ENCODE measurements at places on chromosomes 16 and 17.
A peak's percentile ranks its signal among the peaks of the same experiment; 100 is the strongest.

DNA sequence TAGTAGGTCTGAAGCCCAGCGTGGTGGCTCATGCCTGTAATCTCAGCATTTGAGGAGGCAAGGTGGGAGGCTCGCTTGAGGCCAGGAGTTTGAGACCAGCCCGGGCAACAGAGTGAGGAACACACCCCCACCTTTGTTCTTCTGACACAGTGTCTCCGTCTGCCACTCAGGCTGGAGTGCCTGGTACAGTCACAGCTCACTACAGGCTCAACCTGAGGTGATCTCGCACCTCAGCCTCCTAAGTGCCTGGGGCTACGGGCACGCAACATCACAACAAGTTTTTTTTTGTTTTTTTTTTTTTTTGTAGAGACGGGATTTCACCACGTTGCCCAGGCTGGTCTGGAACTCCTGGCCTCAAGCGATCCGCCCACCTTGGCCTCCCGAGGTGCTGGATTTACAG is 6.7 kb upstream of the TLCD3A start:
- no peak for DNase-seq

- no peak for DNase-seq
These were observed 122.9 kb upstream of the ELAC2 start for GRCh38 chr17:13140750-13141149.

DNA sequence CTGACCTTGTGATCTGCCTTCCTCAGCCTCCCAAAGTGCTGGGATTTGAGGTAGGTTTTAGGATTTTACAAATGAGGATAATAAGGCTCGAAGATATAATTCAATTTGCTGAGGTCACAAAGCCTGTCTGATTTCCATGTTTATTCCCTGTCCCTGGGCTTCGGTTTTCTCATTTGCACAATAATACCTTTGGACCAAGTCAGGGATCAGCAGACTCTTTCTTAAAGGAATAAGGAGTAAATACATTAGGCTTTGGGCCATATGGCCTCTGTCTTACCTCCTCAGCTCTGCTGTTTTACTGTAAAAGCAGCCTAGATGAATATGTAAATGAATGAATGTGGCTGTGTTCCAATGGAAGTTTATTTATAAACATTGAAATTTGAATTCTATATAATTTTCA is 442.8 kb downstream of the HS3ST4 start:
- DNase-seq: no peak

GRCh38 chr16:12907670-12908233 is 6.4 kb downstream of the SHISA9 start:
- DNase-seq: no peak

DNA sequence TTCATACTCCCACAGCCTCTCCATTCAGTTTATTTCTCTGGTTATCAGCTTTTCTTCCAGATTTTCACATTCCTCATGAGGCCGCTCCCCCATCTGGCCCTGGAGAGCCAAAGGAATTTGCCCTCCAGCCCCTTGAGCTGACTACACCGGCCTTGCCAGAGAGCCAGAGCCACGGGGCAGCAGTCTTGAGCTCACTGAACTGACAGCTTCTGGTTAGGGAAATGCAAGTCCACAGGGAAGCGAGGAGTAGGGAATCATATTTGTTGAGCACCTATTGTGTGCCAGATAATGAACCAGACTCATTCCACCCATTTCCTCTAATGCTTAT is 102.4 kb downstream of the ABCC12 start:
- DNase-seq: peak; percentile 33

DNA sequence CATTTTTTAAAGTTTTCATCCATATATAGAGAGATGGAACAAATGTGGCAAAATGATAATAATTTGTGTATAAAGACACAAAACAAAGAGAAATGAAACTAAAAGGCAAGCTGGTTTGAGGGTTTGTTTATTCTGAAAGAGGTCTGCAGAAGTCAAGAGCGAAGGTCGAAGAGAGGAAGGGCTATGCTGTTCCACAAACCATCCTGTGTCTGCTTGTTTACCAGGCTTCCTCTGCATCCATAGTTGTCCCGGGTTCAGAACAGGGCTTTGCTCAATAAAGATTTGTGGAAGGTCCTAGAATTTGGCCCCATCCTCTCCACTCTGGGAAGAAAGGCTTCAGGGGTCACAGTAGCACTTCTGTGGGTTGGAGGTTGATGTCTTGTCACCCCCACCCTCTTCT is 2.4 kb upstream of the MARVELD3 start:
- DNase-seq: no peak

DNA sequence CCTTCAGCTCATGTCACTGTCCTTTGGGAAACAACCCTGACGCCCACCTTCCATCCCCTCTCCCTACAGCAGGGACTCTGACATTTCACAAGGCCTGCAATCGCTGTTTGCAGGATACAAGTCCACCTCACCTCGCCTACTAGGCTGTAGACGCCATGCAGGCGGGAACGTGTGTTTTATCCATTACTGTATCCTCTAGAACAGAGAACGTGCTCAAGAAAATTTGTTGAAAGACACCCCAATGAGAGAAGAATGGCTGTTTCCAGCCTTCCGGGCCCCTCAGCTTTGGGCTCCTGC is 1.5 kb upstream of the TTYH2 start:
- peak; percentile 23 for DNase-seq

GRCh38 chr17:48368352-48368908 is 61.6 kb downstream of the SKAP1 start:
- no peak for DNase-seq

GRCh38 chr16:68644296-68644695 is 814 bp upstream of the CDH3 start:
- DNase-seq: no peak

DNA sequence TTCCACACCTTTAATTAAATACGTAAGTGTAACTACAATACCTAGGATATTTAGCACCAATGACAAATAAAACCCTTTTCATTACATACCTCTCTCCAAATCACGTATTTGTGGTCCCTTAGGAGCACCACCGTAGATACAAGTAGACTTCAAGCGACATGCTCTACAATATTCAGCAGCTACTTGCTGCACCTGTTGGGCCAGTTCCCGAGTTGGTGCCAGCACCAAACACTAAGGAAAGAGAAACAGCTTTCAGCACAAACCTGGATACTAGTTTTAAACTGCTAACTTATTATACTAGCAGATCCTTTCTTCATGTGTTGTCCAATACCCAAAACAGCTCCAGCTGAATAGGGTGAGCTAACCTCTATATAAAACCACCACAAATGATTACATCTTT is 2.7 kb downstream of the DDX5 start:
- no peak for DNase-seq

DNA sequence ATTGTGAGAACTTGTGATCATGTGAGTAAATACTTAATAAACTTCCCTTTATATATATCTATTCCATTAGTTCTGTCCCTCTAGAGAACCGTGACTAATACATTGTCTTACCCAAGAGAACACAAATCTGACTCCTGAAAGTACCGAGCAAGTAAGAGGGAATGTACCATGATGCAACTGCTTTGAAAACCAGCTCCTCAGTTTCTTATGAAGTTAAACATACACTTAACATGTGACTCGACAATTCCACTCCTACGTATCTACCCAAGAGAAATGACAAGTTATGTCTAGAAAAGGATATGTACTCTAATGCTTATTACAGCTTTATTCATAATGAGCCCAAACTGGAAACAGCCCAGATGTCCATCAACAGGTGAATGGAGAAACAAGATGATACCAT is 8.8 kb upstream of the GJD3 start:
- DNase-seq: peak; percentile 95

GRCh38 chr17:4537451-4538235 is 17.5 kb downstream of the MYBBP1A start:
- no peak for DNase-seq

DNA sequence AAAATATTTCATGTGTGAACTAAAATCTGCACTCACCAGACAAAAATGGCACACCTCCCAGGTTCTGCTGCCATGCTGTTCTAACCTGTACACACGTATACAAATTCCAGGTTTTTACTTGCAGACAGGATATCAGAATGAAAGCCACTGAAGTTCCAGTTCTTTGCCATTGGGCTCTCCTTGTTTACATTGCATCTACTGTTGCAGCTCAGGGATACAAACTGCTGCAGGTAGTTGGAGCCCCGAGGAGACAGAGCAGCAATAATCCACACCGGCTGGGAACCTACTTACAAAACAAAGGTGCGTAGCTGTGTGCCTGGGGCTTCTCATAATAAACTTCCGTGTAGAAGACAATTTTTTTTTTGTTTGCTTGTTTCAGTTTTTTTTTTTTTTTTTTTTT is 59.6 kb downstream of the HAPSTR1 start:
- DNase-seq: no peak

DNA sequence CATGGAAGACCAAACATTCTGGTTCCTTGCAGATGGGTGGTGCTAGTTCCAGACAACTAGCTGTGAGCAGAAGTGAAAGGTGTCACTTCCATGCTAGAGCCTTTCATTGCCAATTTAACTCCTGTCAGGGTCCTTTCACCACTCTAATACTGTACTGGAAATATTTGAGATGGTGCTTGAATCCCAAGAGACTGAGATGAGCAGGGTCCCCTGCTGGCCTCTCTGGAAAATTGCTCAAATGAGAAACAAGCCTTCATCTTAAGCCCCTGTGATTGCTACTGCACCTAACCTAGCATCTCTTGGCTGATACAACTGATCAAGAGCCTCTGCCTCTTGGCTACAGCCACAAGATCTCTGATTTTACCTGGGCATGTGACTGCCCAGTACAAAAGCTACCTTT is 7.4 kb upstream of the VAC14 start:
- DNase-seq: no peak

- DNase-seq: no peak
These were observed 897 bp upstream of the CYGB start for GRCh38 chr17:76538281-76538931.

- no peak for DNase-seq
These were observed 836.6 kb upstream of the SOX9 start for GRCh38 chr17:71284032-71284755.

DNA sequence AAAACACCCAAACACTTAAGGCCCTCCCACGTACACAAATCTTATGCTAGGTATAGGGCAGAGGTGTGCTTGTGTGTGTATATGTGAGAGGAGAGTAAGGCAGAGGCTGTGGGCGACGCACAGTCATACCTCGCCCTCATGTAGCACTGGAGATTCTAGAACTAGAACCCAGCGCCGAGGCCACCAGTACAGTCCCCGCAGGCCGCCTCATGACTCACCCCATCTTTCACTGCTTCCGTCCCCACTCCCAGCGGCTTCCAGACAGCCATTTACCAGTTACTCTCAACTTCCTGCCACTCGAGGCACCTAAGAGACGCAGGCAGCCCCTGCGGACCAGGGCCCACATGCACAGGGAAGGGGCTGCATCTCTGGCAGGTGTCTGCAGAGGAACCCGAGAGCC is 23.2 kb upstream of the CYTH1 start:
- DNase-seq: no peak

DNA sequence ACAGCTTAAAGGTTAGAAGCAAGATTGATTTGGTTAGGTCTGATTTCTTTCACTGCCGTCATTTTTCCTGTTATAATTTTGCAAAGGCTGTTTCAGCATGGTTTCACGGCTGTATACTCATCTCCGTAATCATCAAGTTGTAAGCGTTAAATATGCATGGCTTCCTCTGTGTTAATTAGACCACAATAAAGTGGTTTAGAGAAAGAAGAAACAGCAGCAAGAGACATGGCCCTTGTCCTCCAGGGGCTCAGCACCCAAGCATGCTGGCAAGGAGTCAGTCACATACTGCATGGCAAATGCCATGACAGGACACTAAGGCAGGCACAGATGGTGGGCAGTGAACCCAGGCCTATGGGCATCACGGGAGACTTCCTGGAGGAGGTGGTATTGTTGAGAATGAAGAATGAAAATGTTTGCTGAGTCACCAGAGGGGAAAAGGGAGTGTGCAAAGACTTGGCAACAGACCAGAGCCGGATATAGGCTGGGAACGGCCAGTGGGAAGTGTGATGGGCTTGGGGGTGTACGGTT is 61.4 kb upstream of the PLCG2 start:
- no peak for DNase-seq

- no peak for DNase-seq
These were observed 13.5 kb upstream of the CIBAR2 start for GRCh38 chr16:85125570-85126393.

DNA sequence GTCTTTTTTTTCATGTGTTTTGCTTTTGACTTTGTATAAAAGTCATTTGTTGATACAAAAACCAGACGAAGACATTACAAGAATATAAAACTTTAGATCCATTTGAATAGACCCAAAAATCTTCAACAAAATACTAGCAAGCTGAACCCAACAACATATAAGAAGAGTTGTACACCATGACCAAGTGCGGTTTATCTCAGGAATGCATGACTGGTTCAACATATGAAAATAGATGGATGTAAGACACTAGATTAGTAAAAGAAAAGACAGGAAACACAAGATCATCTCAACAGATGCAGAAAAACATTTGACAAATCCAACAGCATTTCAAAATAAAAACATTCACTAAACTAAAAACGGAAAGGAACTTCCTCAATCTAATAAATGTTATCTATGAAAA is 69.0 kb downstream of the TBC1D16 start:
- no peak for DNase-seq

DNA sequence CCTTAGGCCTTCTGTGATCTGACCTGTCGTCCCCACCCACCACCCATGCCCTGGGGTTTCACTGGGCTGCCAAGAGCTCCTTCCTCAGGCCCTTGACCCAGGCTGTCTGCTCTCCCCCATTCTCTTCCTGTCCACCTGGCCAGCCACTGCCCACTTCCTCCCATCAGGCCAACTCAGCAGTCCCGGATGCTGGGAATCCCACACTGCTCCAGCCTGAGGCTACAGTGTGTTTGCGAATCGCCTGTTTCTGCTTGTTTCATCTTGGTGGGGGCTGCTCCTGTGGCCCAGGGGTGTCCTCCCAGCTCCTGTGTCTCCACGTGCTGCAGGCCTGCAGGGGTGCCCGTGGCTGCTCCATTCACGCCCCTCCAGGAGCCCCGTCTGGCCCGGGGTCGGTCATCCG is 839 bp upstream of the METRN start:
- DNase-seq: no peak

DNA sequence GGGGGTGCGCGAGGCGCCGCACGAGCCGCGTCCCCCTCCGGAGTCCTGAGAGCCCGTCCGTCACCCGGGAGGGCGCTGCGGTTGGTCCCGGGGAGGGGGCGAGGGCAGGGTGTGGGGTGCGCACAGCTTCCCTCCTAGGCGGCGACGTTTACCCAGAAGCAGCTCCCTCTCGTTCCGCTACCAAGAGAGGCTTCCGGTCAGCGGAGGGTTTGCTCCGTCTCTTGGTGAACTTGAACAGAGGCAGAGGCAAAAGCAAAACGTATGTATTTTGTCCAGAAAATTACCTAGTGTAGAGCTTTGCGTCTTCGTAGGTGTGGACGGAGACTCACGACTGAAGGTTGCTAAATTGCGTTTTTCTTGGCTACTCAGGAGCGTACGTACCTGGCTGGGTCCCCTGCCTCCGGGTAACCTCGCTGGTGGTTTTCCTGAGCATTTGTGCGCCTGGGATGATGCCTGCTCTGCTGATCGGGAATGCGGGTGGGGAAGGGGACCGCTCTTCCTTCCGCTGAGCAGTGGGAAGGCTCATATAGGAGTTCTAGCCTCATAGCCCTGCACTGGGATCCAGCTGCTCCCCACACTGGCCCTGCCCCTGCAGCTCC is 833 bp downstream of the WSCD1 start:
- no peak for DNase-seq

Measured in fibroblast of mammary gland (primary cell).